Activated CD4-positive, CD25-positive, alpha-beta regulatory T cell treated with anti-CD3 and anti-CD28 coated beads, Interleukin-2, amount 50 U/mL, for 24 hours (primary cell): ENCODE measurements at places on chromosomes 2 and 18.

GRCh38 chr2:218958276-218958675 lies 1.2 kb upstream of the CDK5R2 start:
- no peak for ATAC-seq

DNA sequence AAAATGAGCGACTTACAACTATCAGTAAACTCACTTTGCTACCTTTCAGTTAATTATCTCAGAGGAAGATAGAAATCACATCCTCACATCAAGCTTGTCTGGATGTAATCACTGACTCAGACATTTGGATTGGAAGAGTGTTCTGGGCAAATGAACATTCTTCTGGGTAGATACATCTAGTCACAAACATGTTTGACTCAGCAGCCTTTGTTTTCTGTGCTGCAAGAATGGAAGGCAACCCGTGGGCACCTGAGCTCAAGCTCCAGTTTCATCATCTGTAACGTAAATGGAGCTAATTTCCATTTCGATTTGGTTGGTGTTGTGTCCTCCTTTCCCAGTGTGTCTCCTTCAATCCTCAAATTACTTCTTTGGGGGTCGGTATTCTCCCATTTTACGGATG lies 58.5 kb downstream of the ACAA2 start:
- no peak for ATAC-seq

GRCh38 chr2:96877631-96878092 lies 7.8 kb upstream of the SEMA4C start:
- no peak for ATAC-seq

- no peak for ATAC-seq
Observed at GRCh38 chr2:120204417-120204816, 18.8 kb downstream of the TMEM185B start.

GRCh38 chr2:39142904-39143605 lies 22.2 kb upstream of the SOS1 start:
- ATAC-seq, result no peak

- ATAC-seq, result no peak
Observed at GRCh38 chr2:135029481-135030134, 17.6 kb downstream of the MAP3K19 start.

DNA sequence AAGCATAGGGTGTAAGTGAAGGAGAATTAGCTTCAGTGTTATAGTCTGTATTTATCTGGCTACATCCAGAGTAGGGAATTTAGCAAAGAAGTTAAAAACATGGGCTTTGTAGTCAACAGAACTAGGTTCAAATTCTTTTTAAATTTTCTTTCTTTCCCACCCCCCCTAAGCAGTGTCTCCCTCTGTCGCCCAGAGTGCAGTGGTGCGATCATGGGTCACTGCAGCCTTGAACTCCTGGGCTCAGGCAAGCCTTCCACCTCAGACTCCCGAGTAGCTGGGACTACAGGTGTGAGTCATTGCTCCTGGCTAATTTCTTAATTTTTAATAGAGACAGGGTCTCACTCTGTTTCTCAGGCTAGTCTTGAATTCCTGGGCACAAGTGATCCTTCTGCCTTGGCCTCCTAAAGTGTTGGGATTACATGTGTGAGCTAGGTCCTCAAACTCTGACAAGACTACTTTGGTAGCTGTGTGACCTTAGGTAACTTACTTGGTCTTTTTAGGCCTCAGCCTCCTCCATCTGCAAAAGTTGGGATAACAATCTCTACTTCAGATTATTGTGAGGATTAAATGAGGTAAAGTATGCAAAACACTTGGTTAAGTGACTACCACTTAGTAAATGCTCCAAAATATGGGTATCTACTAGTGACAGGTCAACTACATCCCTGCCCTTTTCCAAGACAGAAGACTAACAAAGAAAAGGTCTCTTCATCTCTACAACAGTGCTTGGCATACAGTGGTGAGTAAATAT lies 17.8 kb downstream of the DOK1 start:
- no peak for ATAC-seq
